ENCODE measurements at places on chromosomes 13 and 19.

DNA sequence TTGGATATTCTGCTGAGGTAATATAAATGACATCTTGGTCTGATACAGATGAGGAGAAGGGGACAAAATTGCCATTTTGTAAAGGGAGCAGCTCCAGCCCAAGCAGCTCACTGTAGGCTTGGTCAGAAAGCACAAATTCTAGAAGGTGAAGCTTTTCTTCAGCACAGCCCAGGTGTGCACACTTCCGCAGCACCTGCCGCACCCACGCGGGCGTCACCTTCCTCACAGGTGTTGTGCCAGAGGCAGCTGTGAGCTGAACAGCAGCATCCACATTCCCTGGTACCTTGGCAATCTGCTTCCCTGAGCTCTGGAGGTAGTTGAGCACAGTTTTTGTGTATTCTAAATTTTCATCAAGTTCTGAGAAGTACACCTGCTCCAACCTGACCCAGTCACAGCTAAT lies 79.0 kb downstream of the SACS start:
- DNase-seq, result no peak

GRCh38 chr19:53910170-53910518 lies 1.1 kb downstream of the CACNG7 start:
- DNase-seq, result no peak

DNA sequence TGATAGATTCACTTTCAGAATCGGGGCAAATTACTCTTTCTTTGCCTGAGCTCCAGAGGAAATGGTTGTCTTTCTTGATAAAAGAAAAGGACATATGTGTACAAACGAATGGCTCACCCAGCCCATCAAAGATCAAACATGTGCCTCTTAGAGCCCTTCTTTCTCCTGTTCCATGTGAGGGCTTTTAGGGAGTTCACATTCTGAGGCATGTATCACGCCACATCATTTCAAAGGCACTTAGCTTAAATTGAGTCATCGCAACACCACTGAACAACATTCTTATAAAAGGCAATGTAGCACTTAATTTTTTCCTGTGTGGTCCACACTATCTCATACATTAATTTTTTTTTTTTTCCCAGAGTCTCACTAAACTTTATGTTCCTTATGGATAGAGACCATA lies 521.0 kb downstream of the SUCLA2 start:
- DNase-seq, result peak; percentile 95

DNA sequence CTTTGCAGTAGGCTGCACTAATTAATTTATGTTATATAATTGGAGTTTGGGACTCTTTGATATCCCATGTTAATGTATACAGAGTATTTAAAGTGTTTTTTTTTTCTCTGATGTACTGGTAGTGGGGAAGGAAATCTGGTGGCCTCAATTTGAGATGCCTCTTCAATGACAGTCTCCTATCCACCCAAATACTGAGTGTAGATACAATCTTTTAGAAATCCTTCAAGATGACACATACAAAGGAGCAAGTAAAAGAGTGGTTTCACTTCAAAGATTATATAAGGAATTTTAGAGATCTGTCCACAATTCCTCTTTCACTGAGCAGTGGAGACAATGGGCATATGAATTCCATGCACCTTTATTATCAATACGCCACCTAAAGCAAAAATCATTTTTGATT lies 15.1 kb downstream of the NALCN start:
- no peak for DNase-seq

DNA sequence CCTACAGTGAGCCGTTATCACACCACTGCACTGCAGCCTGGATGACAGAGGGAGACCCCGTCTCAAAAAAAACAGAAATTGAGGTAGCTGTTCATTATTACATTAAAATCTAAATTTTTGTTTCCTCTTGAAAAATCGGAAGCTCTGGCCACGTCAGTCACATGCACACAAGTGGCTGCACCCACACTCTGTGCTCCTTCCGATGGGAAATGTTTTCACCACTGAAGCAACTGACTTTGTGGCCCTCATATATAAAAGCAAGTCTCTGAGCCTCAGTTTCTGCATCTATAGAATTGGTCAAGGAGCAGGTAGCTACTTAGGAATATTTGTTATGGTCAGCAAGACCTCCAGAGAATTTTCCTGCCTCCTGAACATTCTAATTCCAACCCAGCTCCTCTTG lies 4.5 kb downstream of the LRRC25 start:
- no peak for DNase-seq

- DNase-seq, result no peak
These were observed 421.0 kb upstream of the MIR17HG start for GRCh38 chr13:90926459-90926858.

GRCh38 chr13:25187596-25187995 lies 15.5 kb upstream of the AMER2 start:
- DNase-seq, result no peak

- DNase-seq, result peak; percentile 59
These were observed 6.9 kb downstream of the PEAK3 start for GRCh38 chr19:2274931-2275535.

DNA sequence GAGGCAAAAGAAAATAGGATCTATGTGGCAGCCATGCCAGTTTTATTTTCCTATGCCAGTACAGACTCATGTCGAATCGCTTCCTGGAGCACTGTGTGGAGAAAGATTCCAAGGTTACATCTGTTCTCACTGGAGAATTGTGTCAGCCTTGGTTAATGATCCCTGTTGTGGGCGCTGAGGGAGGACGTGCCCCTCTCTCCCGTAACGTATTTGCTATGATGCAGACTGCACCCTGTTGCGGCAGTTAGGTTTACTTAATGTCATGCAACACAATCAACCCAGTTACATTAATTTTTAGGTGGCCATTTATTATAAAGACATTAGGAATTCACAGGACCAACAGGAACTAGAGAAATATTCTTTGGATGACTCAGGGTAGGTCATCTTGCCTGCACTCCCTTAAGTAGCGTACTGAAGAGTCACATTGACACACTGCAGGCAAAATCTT lies 892.9 kb downstream of the EFNB2 start:
- no peak for DNase-seq

GRCh38 chr13:20714161-20714560 lies 10.7 kb downstream of the IL17D start:
- peak; percentile 39 for DNase-seq

DNA sequence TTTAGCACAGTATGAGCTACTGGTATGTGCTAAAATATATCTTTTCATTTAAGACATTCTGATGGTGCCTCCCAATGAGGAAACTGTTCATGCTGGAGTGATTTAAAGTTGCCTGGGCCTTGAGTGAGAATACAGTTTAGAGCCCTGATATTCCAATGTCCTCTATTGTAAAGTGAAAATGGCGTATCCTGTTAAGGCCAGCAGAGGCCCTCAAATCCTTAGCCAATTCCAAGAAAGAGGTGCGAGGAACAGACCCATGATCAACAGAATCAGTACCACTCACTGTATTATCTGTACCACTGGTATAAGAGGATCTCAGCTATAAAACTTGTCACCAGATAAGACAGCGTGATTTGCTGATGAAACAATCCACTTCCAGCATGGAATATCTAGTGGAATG lies 273.1 kb upstream of the SLITRK5 start:
- no peak for DNase-seq

GRCh38 chr19:38184815-38185214 lies 39.2 kb downstream of the DPF1 start:
- no peak for DNase-seq

GRCh38 chr19:51552996-51553725 lies 17.9 kb upstream of the ZNF175 start:
- peak; percentile 32 for DNase-seq

GRCh38 chr13:80563439-80563838 lies 222.5 kb upstream of the SPRY2 start:
- DNase-seq, result no peak

Measured in fibroblast of lung (primary cell).